Hippocampal formation (tissue), 2 donors: ENCODE measurements at places on chromosomes 11 and 22.

GRCh38 chr22:46585340-46586122 is 34.7 kb upstream of the GRAMD4 start:
- DNase-seq = no peak

DNA sequence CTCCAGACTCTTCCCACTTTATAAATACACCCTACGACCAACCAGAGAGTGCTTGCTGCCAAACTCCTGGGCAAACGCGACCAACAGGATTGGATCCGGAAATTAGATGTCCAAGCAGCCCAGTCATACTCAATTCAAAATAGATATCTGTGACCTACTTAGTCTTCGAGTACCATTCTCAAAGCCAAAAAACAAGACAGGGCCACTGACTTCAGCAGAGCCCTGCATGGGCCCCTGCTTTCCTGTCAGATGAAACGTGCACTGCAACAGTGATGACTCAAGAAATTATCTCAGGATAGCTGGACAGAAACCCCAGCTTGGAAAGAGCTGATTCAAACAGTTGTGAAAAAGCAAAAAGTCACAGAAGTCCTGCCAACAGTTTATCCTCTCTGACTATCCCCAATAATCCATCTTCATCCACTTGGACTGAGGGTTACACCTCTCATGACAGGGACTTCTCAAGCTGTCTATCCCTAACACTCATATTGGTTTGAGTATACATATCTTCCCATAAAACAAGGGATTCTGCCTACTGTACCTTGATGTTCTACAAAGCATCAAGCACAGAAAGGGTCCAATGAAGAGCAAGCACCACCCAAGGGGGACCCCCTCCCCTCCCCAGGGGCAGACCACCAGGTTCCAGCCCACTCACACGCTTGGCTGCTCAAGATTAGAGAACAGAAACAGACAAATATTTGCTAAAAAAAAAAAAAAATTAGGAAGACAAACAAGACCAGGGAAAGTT is 17.4 kb downstream of the SMCO4 start:
- no peak for DNase-seq

GRCh38 chr11:67016550-67016949 is 6.4 kb upstream of the SYT12 start:
- no peak for DNase-seq

DNA sequence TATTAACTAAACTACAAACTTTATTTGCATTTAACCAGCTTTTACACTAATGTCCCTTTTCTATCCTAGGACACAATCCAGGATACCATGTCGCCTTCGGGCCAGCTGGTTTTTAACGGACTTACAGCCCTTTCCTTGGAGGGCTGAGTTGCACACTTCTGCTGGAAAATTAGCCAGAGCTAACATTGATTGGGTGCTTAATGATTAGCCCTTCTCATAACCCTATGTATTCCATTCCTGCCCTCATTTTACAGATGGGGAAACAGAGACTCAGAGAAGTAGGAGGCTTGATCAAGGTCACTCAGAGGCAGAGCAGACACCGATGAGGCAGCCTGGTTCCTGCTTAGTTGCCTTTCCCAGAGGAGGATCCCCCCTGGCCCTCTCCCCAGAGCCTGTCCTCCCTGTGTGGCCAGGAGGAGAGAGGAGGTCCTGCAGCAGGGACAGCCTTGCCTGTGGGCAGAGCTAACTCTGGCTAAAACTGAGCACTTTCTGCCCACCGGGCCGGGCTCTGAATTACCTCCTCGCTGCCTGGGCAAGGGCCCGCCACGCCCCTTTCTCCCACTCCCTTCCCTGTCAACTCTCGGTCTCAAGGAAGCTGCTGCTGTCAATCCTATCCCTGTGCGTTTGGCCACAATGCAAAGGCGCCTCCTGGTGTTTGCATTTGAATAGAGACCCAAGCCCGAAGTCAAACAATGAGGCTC is 59.6 kb upstream of the PAX6 start:
- no peak for DNase-seq

DNA sequence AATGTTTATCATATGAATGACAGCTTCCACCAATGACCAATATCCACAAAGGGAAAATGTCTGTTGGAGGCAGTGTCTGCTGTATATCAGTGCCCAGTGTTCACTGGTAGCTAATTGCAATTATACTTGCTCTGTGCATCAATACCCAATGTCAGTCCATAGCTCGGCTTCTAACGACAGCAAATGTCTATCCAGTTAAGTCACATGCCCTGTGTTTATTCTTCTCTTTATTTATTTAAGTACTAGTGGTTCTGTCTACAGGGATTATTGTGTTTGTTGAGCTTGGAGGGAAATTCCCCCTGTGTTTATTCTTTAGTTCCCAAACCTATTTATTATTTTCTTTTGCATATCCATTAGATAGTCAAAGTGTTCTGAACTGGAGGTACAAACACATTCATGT is 18.6 kb downstream of the TSKU start:
- no peak for DNase-seq

GRCh38 chr22:37728620-37729019 is 31.8 kb downstream of the TRIOBP start:
- DNase-seq = no peak

DNA sequence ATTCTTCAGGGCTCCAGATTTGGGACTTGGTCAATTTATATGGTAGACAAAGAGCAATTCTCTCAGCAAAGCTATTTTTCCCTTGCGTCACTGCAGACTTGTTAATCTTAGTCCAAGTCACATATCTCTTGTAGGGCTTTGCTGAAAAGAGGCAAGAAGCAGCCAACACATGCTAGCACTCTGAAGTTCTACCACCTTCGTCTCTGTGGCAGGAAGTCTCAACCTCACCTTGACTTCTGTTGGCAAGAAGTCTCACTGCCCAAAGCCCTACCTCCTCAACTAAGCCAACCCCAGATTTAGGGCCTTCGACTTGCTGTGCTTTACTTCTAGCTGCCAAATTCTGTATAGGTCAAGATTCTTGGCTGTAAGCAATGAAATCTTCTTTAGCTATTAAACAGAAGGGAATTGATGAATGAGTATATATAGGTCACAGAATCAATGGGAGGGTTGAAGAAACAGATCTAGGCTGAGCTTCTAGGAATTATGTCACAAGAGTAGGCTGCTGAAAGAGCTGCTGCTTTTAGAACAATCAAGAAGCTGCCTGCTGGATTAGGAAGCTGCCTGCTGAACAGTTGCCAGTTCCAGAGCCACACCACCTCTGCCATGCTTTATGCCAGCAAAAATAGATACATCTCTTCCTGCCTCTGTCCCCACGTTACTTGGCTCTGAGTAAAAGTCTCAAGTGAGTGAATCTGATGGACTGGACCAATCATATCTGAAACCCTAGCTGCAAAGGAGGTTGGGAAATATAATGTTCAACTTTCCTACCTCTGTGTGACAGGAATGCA is 17.6 kb upstream of the NCR3LG1 start:
- no peak for DNase-seq

DNA sequence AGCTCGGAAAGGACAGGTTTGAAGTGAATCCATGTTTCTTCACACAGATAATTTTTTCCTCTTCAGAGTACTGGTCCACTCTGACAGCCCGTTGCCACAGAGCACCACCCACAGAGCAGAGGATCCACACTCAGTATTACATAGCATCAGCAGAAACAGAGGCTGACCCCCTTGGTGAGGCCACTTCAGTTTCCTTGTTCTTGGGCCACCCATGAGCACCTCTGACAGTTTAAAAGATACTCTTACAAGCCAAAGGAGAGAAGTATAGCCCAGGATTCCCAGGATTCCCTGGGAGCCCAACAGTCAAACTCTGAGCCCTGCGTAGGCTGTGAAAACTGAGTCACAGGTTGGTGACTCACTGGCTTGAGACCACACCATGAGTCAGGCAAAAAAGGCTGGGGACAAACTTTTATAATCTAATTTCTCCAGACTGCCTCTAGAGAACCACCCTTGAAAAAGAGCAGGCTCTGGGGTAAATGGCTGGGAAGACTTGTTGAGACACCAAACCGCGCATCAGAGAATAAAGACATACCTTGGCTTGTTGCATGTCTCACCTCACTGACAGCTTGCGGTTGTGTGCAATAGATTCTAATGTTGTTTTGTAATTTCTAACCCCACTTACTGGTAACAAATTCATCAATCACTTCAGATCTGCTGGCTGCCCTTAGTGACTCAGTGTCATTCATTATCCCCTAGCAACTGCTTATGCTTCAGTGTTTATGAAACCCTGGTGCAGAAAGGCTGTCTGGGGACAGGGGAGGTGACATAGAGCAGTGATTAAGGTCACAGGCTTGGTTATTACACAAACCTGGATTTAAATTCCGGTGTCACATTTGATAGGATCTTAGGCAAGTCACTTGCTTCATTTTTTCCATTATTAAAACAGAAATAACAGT is 56.9 kb upstream of the PRSS23 start:
- DNase-seq = no peak

- DNase-seq = no peak
Observed at GRCh38 chr11:27456795-27457329, 15.7 kb downstream of the LGR4 start.

- no peak for DNase-seq
Observed at GRCh38 chr11:102386136-102386734, 39.2 kb downstream of the BIRC2 start.

DNA sequence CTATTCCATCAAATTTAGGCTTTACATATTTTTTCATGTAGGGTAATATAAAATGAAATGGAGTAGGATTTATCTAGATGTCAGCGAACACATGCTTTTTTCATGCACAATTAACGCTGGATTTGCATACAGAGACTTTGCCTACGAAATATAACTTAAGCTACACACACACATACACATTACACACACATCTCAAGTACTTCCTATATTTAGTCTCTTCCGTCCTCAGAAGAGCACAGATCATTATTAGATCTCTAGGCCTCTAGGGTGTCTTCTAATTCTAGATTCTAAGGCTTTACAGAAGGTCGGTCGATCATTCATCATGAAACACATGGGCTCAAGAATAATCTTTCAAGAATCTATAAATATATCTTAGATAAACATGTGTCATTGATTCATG is 3.8 kb upstream of the MS4A13 start:
- no peak for DNase-seq

DNA sequence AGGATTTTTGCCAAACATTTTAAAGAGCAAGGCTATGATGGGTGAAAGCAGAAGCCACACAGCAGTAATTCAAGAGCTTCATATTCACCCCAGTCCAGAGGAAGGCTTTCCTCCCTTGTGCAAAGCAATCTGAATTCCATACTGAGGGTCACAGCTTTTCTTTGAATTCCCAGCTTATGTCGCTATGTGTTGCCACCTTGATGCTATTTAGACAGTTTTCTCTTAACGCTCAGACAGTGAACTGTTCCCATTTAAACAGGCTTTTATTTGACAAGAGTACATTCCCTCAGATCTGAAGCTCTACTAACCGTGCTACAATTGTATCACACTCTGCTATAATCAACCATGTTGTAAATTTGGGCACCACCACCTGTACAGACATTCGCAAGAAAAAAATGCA is 279.7 kb downstream of the CADM1 start:
- no peak for DNase-seq

DNA sequence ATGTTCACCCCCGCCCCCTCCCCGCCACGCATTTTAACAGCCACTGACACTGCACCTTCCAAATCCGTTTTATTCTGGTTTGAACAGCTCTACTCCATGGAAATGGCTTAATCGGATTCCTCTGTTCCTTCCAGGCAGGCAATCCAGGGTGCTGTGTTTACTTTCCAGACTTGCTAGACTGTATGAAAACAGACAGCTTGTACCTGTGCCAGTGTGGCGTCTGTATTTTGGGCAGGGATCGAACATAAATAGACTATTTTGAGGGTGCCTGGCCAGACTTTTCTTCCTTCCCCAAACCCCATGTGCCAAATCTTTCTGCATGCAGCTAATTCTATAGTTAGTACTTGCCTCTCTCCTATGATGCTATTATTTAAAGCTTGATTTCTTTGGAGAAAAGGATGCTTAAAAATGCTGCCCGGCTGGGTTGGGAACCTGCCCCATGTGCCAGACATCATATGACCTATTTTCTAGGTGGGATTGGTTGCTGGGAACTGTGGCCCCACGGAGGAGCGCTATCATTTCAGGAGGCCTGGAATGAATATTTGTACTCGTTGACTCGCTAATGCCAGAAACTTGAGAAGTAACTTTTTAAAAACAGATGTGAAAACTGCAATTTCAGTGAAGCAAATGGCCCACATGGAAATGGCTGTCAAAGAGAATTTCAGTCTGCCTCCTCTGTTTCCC is 814.8 kb downstream of the BRD1 start:
- no peak for DNase-seq

- peak; percentile 35 for DNase-seq
Observed at GRCh38 chr22:50305923-50306566, 1.4 kb downstream of the PLXNB2 start.

DNA sequence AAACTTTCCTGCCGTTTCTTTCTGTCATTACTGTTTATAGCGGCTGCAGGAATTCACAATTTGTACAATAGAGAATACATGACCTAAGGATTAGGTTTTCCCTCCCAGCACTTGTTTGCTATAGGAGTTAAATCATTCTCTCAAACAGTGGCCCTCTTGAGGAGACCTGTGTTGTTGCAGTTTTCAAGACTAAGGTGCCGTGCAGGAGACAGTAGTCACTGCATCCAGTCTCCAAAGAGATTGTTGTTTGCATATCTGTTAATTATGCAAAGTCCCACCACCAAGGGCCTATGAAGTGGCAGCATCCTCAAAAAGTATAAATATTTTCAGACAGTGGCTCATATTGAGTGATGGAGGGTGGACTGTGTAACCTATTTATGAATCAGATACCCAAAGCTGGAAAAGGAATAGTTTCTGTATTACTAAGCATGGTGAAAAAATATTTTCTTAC is 2.3 kb downstream of the PRSS23 start:
- DNase-seq = no peak

DNA sequence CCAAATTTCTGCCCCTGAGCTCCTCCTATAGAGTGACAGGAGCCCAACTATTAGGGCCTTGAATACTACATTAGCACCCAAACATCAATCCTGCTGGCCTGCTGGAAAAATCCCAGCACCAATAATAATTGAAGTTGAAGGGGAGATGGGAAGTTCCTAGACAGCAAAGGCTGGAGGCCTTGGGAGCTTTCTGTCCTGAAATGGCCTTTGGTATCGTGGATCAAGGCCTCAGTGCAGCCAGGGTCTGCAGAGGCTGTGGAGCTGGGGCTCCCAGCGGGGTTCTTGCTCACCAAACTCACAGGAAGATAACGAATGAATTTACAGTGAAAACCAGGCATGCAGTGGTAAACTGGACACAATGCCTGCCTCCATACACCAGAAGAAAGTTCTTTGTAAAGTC is 9.2 kb upstream of the MICALL1 start:
- DNase-seq = no peak

DNA sequence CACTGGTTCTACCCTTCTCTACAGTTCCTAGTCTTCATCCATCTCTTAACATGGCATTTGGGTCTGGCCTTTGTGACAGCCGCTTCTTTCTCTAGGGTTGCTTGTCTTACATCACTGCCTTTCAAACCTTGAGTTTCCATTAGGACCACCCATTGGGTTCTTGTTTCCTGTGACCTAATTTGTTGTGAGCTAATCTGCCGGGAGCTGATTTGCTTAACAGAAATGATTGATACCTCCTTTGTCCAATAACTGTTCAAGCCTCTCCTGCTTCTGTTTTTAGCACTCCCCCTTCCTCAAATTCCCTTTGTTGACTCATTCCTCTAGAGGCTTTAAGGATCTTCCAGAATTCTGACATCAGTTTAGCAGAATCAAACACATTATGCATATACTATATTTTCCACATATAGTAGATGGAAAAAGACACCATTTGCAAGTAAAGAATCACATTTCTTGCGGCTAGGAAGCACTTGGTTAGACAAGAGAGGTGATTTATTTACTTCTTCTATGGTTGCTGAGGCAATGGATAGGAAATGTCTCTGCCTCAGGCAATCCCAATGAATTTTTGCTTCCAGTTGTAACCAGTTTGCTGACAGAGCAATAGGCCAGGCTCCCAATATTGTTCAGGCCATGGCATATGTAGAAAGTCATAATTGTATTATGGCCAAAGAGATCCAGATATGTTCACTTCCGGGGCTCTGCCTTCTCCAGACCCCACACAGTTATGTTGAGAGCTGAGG is 130.7 kb downstream of the SNX19 start:
- DNase-seq = no peak
